Right lung (tissue), 10 donors: ENCODE measurements at places on chromosomes 1 and 21.

DNA sequence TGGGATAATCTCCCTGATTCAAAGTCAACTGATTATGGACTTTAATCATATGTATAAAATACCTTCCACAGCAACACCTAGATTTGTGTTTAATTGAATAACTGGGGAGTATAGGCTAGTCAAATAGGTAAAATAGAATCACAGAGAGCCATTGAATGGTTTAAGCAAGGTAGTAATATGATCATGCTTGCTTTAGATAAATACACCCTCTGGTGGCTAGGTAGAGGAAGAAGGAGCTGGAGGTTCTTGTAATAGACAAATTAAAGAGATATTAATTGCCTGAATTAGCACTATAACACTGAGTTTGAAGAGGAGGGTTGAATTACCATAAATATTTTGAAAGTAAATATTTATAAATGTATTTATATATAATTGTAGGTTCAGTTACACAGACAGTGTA, 40.3 kb downstream of the DIRAS3 start:
- DNase-seq, result no peak

- no peak for DNase-seq
Observed at GRCh38 chr1:46646844-46647243, 21.3 kb downstream of the ATPAF1 start.

DNA sequence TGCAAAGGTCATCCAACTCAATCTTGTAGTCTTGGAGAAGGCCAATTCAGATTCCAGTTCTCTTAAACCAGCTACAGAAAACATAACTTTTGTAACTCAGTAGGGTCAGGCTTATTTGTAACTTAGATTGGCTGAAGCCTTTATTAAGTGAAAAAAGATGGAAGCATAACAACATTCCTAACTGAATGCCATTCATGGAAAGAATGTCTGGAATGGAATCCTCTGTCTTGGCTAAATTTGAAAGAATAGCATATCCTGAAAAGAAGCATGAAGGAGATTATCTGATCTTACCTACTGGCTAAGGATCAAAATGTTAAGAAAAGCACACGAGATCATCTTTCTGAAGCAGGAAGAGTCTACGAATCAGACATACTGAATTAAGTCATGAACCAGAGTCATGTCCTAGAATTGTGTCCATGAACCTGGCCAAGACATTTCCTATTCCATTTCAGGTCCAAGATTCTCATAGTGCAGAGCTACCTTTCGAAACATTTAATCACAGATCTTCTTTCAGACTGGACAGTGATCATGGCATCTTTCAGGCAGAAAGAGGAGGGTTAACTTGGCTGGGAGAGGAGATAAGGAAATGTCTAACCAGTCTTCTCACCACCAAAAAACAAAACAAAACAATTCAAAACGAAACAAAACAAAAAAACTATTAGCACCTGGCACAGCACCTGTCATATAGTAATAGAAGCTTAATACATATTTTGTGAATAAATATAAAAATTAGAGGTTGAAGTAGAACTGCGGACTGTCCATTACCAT, 75.6 kb downstream of the XCL2 start:
- no peak for DNase-seq

DNA sequence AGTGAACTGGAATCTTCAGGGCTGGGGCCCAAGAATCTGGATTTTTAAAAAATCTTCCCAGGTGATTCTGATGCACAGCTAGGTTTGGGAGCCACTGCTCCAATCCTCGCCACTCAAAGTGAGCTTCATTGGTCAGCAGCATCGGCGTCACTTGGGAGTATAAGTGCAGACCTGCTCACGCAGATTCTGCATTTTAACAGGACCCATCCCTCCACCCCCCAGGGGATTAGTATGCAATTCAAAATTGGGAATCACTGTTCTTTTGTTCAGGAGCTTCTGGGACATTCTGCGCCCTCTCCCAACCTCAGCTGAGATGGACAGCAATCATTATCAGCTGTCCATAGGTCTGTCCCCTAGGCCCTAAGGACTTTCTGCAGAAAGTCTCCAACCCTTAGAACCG, 53.5 kb downstream of the LGR6 start:
- DNase-seq, result no peak

GRCh38 chr1:32052887-32053286, 19.9 kb upstream of the TMEM39B start:
- DNase-seq, result no peak

- no peak for DNase-seq
Observed at GRCh38 chr1:63214553-63214952, 107.8 kb upstream of the FOXD3 start.

DNA sequence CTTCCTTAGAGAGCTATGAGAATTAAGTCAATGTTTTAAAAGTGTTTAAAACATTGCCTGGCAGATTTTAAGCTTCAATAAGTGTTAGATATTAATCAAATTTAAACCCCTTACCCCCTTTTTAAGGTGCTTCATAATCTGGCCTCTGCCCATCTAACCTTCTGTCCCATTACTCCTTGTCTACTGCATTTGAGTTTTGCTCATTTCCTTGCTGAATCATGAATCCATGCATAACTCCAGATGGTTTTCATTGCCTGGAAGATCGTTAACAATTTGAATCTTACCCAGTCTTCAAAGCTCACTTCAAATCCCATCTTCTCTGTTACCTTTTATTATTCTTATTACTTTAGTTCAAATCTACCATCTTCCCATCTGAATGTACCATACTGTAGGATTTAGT, 4.6 kb downstream of the HJV start:
- DNase-seq, result no peak

- DNase-seq, result no peak
Observed at GRCh38 chr1:89555550-89555949, 30.9 kb downstream of the LRRC8B start.

DNA sequence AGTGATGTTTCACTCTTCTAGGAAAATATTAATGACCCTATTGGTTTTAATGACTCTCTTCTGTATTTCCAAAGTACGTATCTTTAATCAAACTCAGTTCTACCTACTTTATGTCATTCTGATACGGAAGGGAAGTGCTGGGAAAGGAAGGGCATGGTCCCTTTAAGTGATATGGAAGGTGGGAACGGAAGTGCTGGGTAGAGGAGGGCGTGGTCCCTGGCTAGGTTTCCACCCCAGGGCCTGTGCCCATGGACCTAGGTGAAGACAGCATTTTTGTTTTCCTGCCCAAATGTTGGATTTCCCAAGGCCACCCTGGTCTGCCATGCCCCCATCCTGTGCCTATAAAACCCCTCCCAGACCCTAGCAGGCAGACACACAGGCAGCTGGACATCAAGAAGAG, 24.0 kb downstream of the RGS4 start:
- DNase-seq, result no peak

GRCh38 chr1:240663169-240663879, 51.4 kb upstream of the GREM2 start:
- DNase-seq, result no peak

DNA sequence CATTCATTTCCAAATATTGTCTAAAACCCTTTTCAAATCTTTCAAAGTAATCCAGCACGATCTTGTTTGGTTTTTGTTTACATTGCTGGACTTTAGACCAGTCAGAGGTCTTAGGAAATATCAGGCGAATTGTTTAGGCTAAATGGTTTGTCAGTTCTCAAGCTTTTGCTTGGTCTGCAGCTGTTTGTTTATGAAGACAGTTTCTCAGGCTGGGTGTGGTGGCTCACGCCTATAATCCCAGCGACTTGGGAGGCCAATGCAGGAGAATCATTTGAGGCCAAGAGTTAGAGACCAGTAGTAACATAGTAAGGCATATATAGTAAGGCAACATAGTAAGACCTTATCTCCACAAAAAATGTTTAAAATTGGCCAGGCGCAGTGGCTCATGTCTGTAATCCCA, 77.5 kb downstream of the DNTTIP2 start:
- no peak for DNase-seq

GRCh38 chr1:228837817-228838716, 102.8 kb downstream of the RHOU start:
- DNase-seq, result peak; percentile 30

DNA sequence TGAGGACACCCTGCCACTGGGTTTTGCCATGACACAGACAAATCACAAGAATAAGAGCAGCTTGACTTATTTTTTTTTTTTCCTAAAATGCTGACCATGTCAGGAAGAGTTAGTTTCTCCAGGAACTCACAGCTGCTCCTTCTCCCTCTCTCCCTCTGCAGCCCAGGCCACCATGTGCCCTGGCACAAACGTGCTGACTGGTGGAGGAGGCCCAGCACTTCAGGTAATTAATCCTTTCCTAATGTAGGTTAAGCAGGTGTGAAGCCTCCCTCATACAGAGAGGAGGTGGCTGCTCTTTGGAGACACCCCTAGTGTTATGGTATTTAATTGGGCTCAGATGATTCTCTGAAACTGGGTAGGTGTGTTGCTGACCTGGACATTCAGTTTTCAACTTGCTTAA, 129.8 kb upstream of the USH2A start:
- no peak for DNase-seq

DNA sequence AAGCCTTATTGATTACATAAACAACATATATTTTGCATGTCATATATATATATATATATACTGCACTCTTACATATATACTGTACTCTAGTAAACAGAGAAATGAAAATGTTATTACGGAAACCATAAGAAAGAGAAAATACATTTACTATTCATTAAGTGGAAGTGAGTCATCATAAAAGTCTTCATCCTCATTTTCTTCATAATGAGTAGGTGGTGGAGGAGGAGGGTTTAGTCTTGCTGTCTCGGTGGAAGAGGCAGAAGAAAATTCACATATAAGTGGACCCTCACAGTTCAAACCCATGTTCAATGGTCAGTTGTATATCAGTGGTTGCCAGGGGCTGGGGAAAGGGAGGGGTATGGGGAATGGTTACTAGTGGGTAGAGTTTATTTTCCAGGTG, 8.0 kb upstream of the IFNLR1 start:
- no peak for DNase-seq

DNA sequence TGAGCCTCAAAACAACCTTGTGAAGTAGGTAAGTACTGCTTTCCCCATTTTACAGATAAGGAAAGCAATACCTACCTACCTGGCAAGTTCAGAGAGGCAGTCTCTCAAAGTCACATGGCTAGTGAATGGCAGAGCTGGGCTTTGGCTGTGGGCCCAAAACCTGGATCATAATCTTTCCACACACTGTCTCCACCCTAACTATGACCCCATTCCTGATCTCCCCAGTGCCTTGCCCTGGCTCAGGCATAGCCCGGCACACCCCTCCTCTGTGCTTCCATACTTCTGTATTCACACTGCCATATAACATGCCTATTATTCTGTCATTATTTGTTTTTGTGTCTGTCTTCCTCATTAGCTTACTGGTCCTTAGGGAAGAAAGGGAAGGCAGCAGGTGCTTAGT, 15.9 kb downstream of the GNG12 start:
- DNase-seq, result no peak

GRCh38 chr1:167943541-167943940, 6.7 kb upstream of the MPC2 start:
- DNase-seq, result no peak

GRCh38 chr1:39132505-39133339, 71.8 kb upstream of the MACF1 start:
- DNase-seq, result peak; percentile 69

- DNase-seq, result no peak
Observed at GRCh38 chr1:93616996-93617669, 64.5 kb downstream of the BCAR3 start.

- no peak for DNase-seq
Observed at GRCh38 chr1:46969014-46969619, 27.8 kb upstream of the CYP4A11 start.

GRCh38 chr1:245090491-245091090, 64.2 kb upstream of the KIF26B start:
- no peak for DNase-seq

DNA sequence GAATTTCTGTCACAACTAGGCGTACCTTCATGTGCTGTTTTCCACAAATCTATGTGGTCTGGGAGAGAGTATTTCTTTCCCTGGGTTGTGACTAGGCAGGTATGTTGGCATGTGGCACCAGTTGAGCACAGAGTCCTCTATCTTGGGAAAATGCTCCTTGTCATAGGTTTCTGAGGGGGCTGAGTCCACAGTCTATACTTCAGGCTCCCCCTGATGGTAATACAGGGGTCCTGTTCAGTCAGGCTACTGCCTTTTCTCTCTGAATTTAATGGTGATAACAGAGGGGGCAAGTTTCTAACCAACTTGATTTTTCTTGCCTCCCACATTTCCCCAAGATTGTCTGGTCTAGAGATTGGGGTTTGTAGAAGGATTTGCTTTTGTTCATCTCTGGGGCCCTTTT, 35.8 kb downstream of the VANGL1 start:
- DNase-seq, result no peak

DNA sequence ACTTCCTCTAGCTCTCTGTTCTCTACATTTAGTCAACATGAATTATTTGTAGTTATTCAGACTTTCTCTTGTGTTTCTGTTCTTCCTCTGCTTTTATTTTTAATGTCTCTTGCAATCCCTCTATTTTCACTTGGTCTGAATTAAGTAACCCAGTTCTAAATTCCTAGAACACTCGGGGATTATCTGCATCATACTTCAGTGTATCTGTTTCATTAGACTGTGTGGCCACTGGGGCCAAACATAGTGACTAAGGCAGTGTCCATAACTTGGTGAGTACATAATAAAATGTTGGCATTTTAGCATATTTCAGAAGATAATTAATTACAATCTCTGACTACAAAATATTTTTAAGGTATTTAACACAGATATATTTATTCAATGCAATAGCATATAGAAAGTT, 1087.2 kb upstream of the B3GALT2 start:
- DNase-seq, result no peak

GRCh38 chr21:28746166-28746565, 246.5 kb downstream of the LTN1 start:
- no peak for DNase-seq

DNA sequence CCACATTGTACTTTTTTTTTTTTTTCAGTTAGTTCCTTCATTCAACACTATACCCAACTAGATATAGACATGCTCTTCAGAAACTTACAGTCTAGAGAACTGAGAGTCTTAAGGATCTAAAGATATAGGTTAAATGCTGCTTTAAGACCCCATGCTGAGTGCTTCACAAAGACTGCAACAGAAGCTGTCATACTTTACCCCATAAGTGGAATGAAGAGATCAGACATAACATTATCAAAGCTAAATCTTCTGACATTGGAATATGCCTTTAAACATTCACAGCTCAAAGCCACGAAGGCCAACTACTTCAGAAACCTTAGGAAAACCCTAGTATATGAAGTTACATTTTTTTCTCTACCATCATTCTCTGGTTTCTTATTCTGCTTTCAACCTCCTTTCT, 666.4 kb downstream of the KCNT2 start:
- no peak for DNase-seq

GRCh38 chr1:237878406-237878805, 12.3 kb downstream of the ZP4 start:
- no peak for DNase-seq

DNA sequence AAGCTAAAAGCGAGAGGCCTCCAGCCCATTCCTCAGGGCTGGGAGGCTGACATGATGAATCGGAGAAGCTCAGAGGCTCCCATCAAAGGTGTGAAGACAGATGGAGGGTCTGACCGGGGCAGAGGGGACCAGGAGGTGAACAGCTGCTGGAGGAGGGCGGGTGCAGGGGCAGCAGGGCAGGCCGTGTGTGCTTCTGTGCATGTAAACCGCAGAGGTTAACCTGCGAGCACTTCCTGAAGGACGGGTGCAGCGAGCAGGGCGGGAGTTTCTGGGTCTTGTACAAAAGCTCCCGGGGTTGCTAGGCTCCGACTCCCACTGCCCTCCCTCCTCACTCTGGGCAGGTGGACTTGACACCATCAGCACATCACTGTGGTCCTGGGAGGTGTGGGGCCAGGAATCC, 75.2 kb downstream of the PAX7 start:
- no peak for DNase-seq
